Epithelial cell of alveolus of lung (primary cell): ENCODE measurements at places on chromosomes 5 and 9. TPM values are rescaled to one million over a fixed set of nuclear protein-coding genes. Genes with fewer than 3 reads are reported as not detected.

LCN9 gene
- total RNA-seq, result not detected in 2 replicates

HTR1A gene
- total RNA-seq, result not detected in 2 replicates

SLCO4C1 gene
- 0.16 and 0.52 TPM in 2 replicates for total RNA-seq

CSNK1G3 gene
- total RNA-seq, result 39.7 and 50.9 TPM in 2 replicates

SERINC5 gene
- 4.7 and 7.1 TPM in 2 replicates for total RNA-seq

PTPA gene
- 135 and 153 TPM in 2 replicates for total RNA-seq

LRRC26 gene
- total RNA-seq, result not detected in 2 replicates

IFNA2 gene
- total RNA-seq, result not detected in 2 replicates

FAM53C gene
- 25.9 and 41.4 TPM in 2 replicates for total RNA-seq

IFNB1 gene
- not detected in 2 replicates for total RNA-seq

AGTPBP1 gene
- 8.8 and 12.0 TPM in 2 replicates for total RNA-seq

N4BP3 gene
- total RNA-seq, result 1.6 and 2.8 TPM in 2 replicates

NR4A3 gene
- 0.26 and 1.3 TPM in 2 replicates for total RNA-seq

NKD2 gene
- 2.1 and 102 TPM in 2 replicates for total RNA-seq

LMBRD2 gene
- total RNA-seq, result 5.1 and 7.0 TPM in 2 replicates
